ENCODE measurements at places on chromosomes 4 and X. TPM values are rescaled to one million over a fixed set of nuclear protein-coding genes. Genes with fewer than 3 reads are reported as not detected.

DNA sequence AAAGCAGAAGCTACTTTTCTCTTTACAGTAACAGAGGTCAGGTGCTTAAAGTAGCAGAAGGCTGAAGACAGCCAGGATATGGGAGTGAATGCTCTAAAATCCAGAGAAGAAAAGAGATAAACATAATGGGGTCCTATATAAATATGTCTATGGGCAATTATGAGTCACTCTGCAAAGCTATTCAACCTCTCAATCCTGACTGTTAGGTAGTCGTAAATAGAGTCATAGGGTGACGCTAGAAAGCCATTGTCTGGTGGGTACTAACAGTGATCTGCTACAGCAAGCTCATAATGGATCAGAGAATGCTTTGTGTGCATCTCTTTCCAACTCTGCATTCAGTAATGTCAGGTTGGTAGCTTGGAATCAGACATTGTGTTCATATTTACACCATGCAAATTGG lies 53.5 kb upstream of the PDE5A start:
- H3K4me1 ChIP-seq, result no peaks in the 10 kb centered on the region
- no peak overlapping the region for H3K4me3 ChIP-seq
- no peak overlapping the region for H3K27ac ChIP-seq

Gene RHOXF2
- total RNA-seq, result not detected

Gene LRIT3
- 0.07 TPM for total RNA-seq

DNA sequence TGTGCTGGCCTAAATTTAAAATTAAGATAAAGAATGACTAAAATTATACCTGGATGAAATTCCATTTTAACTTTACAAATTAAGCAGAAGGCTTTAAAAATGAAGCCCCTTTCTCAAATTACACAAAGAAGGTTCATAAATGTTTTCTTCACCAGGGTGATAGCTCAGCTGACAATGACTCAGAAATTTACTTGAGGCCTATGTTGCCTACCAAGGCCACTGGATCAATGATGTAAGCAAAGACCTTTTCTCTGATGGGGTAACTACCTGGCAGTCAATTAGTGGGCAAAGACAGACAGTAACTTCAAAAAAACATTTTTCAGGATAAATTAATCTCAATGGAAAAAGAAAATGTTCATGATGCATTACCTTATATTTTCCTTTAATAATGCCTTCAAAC lies 23.9 kb upstream of the GPR34 start:
- peak overlapping the region; percentile 72 for H3K27ac ChIP-seq
- peak overlapping the region; percentile 71 for H3K4me3 ChIP-seq
- H3K4me1 ChIP-seq, result peaks cover 21% of the 10 kb centered on the region

Gene PCDH10
- not detected for total RNA-seq

DNA sequence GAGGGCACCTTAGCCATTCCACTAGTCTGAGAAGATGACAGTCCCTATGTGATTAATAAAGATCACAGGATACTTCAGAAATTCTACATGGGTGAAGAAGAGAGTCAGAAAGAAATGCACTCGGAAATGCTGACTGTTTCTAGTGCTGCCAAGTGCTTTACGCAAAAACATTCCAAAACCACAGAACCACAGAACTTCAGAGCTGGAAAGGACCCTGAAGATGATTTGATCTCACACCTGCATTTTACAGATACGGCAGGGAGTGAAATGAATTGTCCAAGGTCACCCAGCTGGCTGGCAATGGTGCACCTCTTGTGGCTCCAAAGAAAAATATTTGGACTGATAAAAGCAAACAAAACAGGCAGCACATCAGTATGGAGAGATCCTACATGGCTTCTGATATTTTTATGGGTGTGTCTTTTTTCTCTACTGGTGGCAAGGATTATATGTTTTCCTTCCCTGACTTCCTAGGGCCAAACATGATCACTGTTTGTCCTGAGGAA lies 115.9 kb downstream of the MAML3 start:
- H3K36me3 ChIP-seq, result no peaks in the 10 kb centered on the region
- no peak overlapping the region for H3K27ac ChIP-seq
- H3K4me1 ChIP-seq, result no peaks in the 10 kb centered on the region
- peaks cover 12% of the 10 kb centered on the region for H3K27me3 ChIP-seq
- no peak overlapping the region for H3K4me3 ChIP-seq

GRCh38 chrX:152821145-152821765 lies 9.3 kb downstream of the CETN2 start:
- H3K4me3 ChIP-seq, result no peak overlapping the region
- H3K27me3 ChIP-seq, result peaks cover 17% of the 10 kb centered on the region
- no peaks in the 10 kb centered on the region for H3K4me1 ChIP-seq
- no peak overlapping the region for H3K27ac ChIP-seq

DNA sequence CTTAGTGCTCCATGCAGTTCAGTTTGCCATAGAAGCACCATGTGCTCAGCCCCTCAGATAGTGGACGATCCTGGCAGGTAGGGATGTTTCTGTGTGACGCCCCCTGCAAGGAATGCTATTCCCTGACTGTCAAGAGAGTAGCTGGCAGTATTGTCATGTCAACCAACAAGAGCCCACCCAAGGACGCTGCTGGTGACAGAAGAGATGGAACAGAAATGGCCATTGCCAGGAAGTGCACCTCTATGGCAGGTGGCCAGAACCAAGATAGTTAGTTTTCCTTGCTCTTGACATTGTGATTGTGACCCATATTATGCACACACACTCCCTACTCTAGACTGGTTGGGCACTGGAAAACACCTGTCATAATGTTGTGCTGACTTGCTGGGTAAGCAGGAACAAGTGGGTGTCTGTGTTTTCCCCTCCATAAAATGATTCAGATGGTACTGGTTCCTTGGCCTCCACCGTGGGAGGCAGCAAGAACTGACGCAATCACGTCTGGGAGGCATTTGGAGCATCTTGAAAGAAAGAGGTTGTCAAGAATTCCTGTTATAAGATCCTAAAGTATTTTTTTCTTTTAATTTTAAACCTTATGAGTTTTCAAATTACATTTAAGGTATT lies 507.9 kb downstream of the MID1IP1 start:
- H3K4me3 ChIP-seq, result no peak overlapping the region
- H3K36me3 ChIP-seq, result no peaks in the 10 kb centered on the region
- no peak overlapping the region for H3K27ac ChIP-seq

GRCh38 chr4:69907151-69907550 lies 23.7 kb upstream of the CSN1S1 start:
- H3K4me3 ChIP-seq, result no peak overlapping the region
- no peaks in the 10 kb centered on the region for H3K4me1 ChIP-seq
- peaks cover 6% of the 10 kb centered on the region for H3K27me3 ChIP-seq
- no peak for DNase-seq

GRCh38 chr4:128847082-128847724 lies 37.7 kb downstream of the JADE1 start:
- peak overlapping the region; percentile 52 for H3K27ac ChIP-seq
- DNase-seq, result no peak
- peak overlapping the region; percentile 26 for H3K4me3 ChIP-seq
- peaks cover 29% of the 10 kb centered on the region for H3K36me3 ChIP-seq

GRCh38 chr4:165359506-165359905 lies 19.3 kb upstream of the CPE start:
- no peak overlapping the region for H3K4me3 ChIP-seq
- H3K27me3 ChIP-seq, result peaks cover 40% of the 10 kb centered on the region
- H3K36me3 ChIP-seq, result no peaks in the 10 kb centered on the region
- no peaks in the 10 kb centered on the region for H3K4me1 ChIP-seq
- no peak for DNase-seq
